Lung (tissue), 17 donors: ENCODE measurements at places on chromosomes 12 and 14. TPM values are rescaled to one million over a fixed set of nuclear protein-coding genes. Genes with fewer than 3 reads are reported as not detected.

Gene SERPINA6
- 0.35 TPM for polyA plus RNA-seq

Gene PPP1R36
- polyA plus RNA-seq = 1.6 TPM

GRCh38 chr12:47190271-47190750, 110.6 kb upstream of the AMIGO2 start:
- no peak for DNase-seq

- DNase-seq = peak; percentile 85
These were observed 98.4 kb upstream of the BTG1 start for GRCh38 chr12:92244036-92244435.

DNA sequence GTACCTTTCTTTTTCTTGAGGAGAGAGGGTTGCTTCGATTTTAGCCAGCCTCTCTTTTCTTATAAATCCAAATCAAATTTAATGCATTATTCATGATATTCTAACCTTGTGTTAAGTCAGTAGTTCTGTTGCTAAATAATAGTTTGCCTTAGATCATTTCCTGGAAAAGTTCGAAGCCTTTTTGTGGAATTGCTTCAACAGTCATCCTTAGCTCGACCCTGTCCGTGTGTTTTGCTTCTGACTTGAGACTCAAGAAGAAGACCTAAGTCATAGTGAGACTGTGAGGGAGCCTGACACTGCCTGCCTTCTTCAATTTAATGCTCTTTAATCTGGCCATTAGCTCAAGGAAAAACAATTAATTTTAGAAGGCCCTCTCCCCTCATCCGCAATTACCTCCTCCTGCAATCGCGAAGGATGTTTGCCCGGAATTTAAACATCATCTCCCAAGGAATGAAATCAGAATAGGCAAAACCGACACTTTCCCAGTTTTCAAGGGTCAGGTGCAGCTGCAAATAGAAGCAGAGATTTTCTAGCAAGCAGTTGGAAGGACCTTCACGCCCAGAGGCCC, 453 bp upstream of the SLC4A8 start:
- no peak for DNase-seq

DNA sequence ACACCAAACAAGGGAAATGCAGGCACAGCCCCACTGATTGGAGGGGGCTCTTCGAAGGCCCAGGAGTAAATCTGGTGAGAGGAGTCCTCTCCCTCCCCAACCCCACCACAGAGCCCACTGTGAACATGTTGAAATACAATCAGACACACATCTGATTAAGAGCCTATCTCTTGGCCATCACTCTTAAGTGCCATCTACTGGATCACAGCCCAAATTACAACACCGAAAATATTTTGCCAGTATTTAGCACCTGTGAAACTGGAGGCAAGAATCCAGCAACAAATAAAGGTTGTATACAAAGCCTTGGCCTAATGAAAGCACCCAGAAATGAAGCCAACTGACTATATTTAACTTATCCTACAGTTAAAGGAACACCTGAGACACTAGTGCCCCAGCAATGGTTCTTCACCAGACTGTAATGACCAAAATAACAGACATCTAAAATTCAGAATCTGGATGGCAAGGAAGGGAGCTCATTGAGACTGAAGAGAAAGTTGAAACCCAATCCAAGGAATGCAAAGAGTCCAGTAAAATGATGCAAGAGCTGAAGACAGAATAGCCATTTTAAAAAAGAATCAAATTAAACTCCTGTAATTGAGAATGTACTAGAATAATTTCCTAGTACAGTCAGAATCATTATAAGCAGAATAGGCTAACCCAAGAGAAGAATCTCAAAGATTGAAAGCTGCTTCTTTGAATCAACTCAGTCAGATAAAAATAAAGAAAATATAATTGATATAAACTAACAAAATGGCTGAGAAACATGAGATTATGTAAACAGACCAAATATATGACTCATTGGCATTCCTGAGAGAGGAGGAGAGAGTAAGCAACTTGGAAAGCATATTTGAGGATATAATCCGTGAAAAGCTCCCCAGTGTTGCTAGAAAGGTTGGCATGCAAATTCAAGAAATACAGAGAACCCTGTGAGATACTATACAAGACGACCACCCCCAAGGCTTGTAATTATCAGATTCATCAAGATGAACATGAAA, 1117.0 kb downstream of the FLRT2 start:
- no peak for DNase-seq

DNA sequence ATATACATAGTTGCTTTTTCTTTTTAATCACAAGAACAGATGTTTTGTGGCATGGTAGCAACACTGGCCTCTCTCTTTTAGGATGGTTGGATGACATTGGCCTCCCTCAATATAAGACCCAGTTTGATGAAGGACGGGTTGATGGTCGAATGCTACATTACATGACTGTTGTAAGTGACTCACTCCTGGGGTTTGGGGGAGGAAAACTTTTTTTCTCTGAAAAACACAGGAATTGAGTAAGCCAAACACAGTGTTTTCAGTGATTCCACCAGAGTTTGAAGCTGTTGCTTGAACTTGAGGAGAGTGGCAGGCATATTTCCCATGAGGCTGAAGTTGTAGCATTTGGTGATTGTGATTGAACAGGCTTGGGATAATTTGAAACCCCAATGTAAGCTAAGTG, 13.7 kb upstream of the REP15 start:
- no peak for DNase-seq
